ENCODE measurements at places on chromosomes 12 and 14. TPM values are rescaled to one million over a fixed set of nuclear protein-coding genes. Genes with fewer than 3 reads are reported as not detected.

Gene ADGRD1
- polyA plus RNA-seq, result 0.05 TPM

DNA sequence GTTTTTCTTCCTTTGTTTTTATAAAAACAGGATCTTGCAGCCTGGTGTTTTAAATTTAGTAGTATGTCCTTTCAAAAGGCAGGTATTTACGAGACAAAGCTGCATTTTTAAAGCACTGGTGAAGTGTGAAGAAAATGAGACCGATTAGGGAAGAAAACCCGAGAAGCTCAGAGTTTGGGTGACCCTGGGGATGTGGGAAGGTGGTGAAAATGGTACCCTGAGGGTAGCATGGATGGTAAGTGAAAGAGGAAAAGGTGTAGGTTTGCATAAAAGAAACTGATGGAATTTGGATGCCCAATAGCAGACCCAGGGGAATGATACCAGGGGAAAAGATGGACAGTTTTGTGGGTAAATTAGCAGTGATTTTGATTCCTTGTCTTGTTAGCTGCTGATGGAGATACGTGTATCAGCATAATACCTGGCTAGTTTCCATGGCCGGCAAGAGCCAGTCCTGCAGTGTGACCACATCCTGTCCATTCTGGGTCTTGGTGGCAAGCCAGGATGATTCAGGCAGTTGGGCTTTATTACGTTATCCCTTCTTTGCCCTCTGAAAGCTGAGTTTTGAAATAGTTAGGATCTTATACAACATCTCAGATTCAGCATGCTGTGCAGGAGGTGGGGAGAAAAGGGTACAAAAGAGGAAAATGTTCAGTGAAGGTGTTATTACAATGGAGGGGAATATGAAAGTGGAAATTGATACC is 8.9 kb downstream of the BICD1 start:
- DNase-seq, result peak; percentile 99

Gene GAS2L3
- polyA plus RNA-seq, result 5.6 TPM

DNA sequence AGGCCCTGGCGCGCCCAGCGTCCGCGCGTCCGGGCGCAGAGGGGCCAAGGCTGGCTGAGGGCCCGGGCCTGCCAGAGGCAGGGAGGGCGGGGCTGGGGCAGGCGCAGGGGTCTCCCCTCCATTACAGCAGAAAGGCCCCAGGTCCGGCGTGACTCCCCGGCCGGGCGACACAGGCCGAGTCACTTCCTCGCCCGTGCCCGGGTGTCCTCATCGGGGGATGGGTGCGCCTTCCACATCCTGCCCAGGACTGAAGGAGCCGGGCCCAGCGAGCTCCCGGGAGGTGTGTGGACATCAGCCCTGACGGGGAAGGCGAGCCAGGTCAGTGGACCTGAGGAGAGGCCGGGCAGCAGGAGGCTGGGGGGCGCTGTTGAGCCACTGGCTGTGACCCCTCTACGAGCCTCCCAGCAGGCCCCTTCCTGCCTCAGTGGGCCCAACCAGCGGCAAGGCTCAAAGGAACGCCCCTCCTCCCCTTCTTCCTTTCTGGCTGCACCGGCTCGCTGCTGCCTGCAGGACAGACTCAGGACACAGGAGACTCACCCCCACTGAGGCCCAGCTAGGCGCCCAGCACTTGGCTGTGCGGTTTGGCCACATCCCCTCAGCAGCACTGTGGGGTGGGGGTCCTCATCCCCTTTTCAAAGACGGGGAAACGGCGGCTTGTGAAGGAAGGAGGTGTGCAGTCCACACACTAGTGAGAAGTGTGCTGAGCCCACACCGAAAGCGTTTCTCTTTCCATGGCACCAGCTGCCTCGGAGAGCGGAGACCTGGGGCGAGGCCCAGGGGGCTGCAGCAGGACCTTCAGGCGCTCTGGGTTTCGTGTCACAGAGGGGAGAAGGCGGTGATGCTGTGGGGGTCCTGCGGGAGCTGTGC is 606 bp downstream of the TNFAIP2 start:
- DNase-seq, result no peak

DNA sequence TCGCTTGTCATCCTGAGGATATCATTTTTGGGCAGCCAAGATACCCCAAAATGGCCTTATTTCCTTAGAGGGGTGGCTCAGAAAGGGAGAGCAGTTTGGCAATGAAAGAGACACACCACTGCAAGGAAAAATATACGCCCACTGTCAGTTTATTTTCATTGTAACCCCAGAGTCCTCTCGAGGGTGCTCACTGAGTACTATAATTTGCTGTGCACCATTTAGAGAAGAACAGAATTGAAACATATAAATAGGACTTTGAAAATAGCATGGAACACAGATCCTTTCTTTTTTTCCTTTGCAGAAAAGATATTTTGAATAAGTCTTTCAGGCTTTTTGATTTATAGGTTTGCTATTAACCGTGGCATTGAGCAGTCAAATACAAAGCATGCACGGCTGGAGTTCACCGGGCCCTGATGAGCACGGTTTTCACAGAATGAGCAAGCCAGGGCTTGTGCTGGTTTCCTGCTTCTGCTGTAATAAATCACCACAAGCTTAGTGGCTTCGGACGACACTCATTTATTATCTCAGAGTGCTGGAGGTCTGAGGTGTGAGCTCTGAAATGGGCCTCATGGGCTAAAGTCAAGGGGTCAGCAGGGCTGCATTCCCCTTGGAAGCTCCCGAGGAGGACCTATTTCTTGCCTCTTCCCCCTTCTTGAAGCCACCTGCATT is 152.3 kb downstream of the ZNF664 start:
- DNase-seq, result no peak

DNA sequence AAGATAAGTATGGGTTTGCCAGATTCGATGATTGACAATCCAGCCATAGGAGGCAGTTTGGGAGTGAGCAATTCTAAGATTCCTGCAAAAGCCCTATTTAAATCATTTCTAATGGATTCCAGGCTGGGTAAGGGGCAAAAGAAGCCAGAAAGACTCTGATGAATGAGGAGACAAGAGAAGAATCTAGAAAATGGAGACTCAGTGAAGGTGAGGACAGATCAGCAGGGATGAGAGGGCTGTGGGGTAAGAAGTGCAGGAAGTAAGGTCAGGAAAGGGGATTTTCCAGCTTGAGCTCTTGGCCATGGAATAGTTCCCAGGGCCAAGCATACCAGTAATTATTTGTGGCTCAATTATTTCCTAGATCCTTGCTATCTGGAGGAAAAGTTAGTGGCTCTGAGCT is 87.3 kb downstream of the TMX1 start:
- DNase-seq, result no peak

DNA sequence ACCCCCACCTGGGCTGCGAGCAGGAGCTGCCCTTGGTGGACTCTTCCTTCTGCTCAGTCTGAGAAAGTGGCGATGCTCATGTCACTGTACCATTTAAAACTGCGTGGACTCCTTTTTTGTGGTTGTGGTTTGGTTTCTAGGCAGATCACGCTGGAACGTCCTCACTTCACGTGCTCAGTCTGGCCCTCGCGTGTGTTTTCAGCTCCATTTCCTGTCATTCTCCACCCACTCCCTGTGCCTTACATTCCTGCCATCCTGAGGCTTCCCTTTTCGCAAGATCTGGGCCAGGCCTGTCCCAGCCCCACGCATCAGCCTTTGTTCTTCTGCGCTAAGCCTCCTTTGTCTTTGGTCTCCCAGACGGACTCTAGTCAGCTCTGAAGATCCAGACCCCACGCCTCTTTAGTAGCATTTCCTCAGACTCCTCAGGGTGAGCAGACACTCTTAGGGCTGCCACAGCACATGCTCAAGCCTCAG is 105.4 kb downstream of the FBXL14 start:
- DNase-seq, result no peak

DNA sequence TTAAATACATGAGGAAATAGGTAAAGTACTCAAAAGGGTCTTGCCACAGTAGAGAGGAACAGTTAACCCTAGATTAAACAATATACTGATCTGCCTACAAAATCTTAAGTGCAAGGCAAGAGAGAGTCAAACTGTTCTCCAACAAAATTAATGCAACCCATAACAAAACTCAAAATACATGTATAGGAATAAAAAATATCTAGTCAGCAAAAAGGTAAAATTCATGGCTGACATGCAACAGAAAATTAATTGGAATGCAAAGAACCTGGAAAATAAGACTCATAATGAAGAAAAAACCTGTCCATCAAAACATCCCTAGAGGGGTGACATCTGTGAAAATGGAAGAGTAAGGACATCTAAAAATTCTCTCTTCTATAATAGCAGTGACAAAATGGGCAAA is 173.6 kb downstream of the ADAMTS20 start:
- DNase-seq, result no peak

DNA sequence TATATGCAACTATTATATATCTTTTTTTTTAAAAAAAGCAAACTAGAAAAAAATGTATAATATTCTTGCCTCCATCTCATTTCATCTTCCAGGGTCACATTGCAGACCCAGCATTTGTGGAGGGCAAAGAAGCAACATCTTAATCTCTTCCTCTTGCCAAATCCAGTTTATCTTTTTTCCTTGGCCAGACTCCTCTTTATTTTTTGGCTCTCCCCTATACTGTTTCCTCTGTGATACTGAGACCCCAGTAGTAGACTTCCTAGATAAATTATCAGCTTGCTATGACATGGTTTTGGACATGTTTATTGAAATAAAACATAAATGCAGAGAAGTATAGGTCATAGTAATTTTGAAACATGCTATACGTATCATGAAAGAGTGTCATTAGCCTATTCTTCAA is 303.8 kb upstream of the DDHD1 start:
- DNase-seq, result no peak
